Omental fat pad (tissue), 4 donors: ENCODE measurements at places on chromosomes 6 and 20. TPM values are rescaled to one million over a fixed set of nuclear protein-coding genes. Genes with fewer than 3 reads are reported as not detected.

Gene PLAGL2
- total RNA-seq: 4.8 TPM

Gene GJA10
- not detected for total RNA-seq

DNA sequence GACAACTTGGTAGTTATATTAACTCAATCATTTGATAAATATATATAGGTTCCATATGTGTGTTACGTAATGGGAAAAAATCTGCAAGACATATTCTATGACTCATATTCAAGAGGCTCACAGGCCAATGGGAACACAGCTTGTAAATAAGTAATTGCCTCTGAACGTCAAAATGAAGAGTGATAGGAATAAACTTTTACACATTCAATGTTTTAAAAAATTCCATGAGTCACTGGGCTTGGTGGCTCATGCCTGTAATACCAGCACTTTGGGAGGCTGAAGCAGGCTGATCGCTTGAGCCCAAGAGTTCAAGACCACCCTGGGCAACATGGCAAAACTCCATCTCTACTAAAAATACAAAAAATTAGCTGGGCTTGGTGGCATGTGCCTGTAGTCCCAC is 209.4 kb upstream of the MCHR2 start:
- no peak for DNase-seq

- no peak for DNase-seq
These were observed 195.2 kb upstream of the CDH4 start for GRCh38 chr20:61056627-61057442.

DNA sequence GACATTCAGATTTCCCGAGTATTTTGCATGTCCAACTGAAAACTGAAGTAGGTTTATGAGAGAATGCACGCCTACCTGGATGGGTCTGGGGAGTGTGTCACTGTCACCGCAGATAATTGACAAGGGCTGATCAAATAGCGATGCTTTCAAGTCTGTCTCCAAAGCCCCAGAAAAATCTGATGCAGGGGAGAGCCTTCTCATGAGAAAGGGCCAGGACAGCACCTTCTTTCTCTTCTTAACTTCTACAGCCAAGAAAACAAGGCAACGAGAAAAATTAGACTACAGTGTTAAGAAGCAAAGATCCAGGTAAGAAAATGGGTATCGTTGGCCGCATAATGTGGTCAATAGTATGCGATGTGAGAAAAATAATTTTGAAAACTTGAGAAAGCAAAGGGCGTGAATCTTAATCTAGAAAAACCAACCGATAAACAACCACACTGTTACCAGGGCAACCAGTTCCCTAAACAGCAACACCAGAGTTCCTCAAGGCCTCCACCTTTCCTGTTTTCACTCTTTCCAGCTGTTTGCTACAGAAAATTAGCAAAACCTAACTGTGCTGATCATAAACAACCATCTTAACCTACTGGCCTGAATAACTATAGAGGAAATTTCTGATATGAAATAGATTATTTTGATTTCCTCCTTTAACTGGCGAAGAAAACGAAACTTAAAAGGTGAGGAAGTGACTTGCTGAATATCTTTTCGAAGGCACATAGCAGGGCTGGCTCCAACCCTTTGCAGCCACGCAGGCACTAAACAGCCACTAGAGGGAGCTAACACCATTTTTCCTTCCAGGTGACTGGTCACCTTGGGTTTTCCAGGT is 2.6 kb downstream of the TAGAP start:
- DNase-seq: no peak
